ENCODE measurements at places on chromosomes 7 and 10.

DNA sequence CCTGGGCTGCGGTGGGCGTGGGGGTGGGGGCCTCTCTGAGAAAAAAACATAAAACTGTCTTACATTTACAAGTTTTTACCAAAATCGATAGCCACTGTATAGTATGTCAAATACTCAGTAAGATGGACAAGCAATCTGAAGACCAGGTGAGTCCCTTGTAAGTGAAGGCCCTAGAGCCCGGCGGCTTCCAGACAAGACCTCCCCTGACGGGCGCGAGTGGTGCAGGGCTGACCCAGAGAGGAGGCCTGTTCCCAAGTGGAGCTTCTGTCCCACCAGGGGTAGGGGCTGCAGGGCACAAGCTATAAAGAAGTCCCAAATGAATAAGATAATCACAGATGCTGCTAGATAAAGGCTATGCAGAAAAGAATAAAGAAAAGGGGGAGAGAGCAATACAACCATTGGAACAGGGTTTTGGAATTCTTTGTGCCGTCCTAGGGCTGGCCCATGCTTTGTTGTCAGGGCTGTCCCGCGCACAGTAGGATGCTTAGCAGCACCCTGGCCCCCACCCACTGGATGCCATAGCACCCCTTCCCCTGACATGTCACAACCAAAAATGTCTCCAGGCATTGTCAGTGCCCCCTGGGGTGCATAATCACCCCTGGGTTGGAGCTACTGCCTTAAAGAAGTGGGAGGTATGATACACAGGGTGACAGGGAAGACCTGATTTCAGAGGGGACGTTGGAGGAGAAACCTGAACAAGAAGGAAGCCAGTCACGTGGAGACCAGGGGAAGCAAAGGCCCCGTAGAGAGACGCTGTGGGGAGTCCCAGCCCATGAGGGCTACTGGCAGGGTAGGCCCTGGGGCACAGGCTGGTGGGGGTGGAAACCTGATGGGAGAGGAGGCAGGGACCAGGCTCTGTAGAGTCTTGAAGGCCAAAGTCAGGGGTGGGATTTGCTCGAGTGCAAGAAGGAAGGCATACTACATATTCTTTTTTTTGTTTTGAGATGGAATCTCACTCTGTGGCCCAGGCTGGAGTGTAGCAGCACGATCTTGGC is 43.1 kb downstream of the CHST15 start:
- no peak for DNase-seq

DNA sequence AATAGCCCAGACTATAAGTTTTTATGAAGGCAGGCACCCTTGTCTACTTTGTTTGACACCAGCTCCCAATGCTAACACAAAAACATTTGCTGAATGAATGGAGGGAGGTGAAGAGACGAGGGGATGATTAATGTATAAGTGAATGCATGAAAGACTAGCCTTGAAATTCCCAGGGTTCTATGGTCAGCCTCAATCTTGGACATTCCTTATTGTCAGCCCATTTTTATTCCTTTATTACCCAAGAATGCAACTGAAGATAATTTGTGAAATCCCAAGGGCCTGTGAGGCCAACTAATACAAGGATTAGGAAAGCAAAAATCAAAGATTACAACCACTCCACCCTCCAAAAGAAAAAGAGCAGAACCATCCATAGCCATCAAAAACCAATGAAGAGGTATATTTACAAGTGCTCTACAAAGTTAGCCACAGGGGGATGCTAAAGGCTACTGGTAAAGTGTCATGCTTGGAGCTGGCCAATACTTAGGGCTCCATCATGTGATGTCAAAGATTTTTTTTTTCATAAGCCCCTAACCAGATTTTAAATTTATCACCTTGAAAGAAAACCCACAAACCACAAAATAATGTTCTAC is 40.0 kb upstream of the ASAH2 start:
- DNase-seq = no peak

DNA sequence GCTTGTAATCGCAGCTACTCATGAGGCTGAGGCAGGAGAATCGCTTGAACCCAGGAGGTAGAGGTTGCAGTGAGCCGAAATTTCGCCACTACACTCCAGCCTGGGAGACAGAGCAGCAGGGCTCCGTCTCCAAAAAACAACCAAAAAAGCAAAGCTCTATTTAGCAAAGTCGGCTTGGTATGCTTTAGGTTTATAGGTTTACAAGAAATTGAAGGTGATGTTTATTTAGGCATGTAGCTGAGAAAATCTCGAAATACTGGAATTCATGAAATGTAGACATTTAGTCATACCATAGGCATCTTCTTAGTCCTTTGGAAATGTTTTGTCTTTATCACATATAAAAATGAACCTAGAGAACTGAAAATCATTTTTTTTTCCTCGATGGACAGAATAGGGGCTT is 453.8 kb upstream of the ANKRD30A start:
- DNase-seq = no peak

GRCh38 chr10:52472406-52473146 is 158.5 kb downstream of the DKK1 start:
- no peak for DNase-seq

GRCh38 chr10:113273181-113274163 is 279.4 kb upstream of the HABP2 start:
- DNase-seq = no peak

DNA sequence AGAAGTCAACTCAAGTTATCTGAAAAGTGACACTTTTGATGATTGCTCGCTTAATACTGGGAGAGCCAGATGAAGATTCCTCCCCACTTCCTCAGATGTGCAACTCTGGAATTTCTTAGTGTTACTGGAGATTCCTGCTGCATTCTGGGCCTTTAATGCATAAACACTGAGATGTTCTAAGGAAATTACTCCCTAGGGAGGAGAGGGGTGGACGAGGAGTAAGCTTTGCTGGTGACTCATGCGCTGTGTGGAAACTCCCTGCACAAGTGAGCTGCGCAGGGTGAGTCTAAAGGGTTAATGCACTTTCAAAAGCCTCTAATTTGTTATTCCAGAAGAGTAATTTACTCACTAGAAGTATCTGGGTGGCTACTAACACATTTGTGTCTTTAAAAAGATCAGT is 46.3 kb downstream of the EGFR start:
- no peak for DNase-seq

DNA sequence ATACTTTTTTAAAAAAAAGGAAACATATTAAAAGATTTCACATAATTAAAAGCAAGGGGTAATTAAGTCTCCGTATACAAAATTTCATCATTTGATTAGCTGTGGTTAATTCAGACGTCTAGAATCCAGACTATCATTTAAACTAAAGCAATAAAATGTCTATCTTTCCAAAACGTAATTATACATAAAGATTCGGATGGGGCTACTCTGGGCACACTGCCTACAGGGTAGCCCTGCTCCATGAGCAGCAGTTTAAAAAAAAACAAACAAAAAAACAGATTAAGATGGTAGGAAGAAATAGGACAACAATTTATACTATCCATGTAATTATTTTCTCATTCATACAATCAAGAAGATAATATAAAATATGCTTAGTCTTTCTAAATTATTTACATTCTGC is 96.0 kb downstream of the NRBF2 start:
- no peak for DNase-seq

- DNase-seq = no peak
These were observed 200.7 kb downstream of the RAMP3 start for GRCh38 chr7:45358287-45358686.
